ENCODE measurements at places on chromosomes 5 and 9. TPM values are rescaled to one million over a fixed set of nuclear protein-coding genes. Genes with fewer than 3 reads are reported as not detected.

TUBB4B gene
- 74.0 TPM for total RNA-seq

IFNE gene
- 3.6 TPM for total RNA-seq

TARS1 gene
- 305 TPM for total RNA-seq

HCN1 gene
- total RNA-seq = not detected

FREM1 gene
- 0.72 TPM for total RNA-seq

- DNase-seq = peak; percentile 17
These were observed 139.8 kb downstream of the KCNIP1 start for GRCh38 chr5:170643591-170643990.

DNA sequence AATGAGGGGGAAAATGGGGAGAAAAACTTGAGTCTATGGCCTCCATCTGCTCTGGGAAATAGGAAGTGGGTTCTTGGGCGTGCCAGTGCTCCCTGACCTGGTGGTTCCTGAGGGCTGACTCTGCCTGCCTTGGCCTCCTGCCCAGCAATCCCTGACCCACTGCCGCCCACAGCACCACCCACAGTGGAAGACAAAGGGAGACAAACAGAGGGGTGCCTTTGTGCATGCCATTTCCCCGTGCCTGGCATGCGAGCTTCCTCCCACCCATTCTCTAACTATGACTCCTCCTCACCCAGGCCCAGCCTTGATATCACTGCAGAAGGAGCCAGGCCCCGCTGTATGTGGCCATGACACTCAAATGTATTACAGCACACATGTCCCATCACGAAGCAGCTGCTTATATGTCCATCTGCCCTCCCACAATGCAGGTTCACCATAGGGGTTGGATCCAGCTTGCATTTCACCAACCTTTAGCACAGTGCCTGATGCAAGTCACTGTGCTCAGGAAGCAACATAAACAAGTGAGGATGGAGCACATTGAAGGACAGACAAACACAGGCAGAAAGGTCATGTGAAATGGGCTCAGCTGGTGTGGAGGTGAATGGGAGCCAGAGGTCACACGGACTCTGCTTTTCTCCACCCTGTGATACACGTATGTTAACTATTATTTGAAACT lies 84.4 kb downstream of the ADRB2 start:
- DNase-seq = peak; percentile 84

DNA sequence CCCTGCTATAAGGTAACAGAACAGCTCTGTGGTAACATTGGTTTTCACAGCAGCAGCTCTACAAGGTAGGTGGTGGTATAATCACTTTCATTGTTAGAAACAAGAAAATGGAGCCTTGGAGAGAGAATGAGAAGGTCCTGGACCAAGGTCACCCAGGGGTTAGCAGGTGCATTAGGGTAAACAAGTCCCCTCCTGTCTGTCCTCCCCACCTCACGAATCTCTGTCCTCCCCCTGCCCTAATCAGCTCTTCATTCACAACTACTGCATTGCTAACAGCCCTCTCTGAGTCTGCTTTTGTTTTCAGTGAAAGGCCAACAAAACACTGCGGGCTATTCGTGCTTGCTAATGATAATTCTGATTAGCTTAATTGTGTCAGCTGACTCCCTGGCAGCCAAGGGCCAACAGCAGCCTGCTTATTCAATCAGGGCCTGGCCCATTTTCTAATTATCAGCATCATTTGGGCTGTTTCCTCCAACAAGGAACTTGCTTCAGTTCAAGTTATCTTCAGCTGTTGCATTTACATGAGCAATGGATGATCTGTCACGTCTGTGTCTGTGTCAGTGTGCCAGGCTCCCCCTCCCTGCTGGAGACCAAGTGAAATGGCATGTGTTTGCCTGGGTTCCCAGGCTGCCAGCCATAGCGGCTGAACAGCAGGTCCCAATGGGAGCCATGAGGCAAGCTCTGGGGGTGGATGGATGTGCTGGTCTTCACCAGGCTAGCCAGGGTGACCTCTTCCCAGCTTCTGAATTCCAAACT lies 56.7 kb upstream of the EQTN start:
- no peak for DNase-seq

DNA sequence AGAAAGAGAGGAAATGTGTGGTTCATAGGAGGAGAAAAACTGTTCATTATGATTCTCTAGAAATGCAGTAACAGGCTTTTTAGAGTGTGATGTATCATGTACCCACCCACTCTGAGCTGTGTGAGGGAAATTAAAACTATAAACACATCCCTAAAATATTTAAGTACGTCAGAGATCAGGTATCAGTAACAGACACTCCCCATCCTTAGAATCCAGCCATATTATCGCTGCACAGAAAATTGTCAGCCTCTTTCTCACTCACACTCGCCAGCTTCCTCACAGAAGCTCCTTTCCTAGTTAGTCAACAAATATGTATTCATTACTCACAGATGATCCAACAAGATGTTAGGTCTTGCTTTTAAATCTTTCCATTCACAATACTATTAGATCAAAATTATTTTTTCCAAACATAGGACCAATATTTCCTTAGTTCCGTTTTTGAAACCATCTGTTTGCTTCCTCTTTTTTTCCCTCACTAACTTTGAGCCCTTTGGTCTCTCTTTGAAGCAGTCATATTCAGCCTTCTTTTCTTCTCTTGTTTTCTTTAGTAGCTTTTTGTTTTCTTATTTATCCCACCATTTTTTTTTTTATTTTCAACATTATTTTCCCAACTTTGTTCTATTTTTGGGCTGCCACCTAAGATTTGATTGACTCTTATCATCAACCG lies 13.6 kb upstream of the MAST4 start:
- DNase-seq = no peak

DNA sequence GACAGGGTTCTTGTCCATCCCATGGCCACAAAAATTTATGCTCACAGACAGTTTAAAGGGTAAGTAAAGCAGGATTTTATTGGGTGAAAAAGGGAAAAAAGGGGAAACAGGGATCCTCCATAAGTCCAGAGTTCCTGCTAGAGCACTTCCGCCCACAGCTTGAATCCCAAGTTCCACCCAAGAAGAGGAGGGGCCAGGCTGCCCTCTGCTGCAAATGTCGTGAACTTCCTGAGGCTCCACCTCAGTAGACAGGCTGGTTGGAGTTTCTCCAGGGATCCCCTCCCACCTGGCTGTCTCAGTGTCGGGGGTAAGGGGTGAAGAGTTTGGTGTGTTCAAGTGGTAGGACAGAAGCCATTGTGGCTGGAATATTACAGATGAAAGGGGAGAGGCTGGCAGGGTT lies 275.0 kb upstream of the SGCD start:
- DNase-seq = no peak

All from osteoblast (primary cell).